Esophagus muscularis mucosa (tissue), 4 donors: ENCODE measurements at places on chromosomes 11 and 22. TPM values are rescaled to one million over a fixed set of nuclear protein-coding genes. Genes with fewer than 3 reads are reported as not detected.

- H3K36me3 ChIP-seq, result no peaks in the 10 kb centered on the region
- H3K4me1 ChIP-seq, result peaks cover 8% of the 10 kb centered on the region
- no peak overlapping the region for H3K27ac ChIP-seq
- H3K4me3 ChIP-seq, result no peak overlapping the region
Observed at GRCh38 chr22:24725736-24726135, 48.8 kb downstream of the PIWIL3 start.

DNA sequence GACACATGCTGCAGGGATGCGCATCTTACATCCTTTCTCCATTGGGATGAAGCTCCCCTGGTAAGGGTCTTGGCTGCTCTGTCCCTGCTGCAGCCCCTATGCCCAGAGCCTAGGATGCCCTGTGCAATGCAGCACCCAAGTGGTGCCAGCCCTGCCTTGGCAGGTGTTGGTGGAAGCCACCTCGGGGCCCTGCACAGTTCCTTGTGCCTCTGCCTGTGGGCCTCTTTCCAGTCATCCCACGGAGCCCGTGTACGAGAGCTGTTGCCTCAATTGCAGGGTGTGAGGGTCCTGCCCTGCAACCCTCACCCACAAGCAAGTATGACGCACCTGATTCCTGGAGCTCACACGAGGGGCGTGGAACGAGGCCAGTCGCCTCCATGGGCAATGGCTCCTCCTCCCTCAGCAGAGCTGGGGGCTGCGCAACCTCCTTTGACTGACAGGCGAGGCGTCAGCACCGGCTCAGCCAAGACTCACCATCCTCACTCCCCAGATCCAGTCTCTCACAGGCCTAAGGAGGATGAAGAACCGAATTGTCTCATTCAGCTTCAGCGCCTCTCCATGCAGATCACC is 719.6 kb downstream of the BRD1 start:
- no peak overlapping the region for H3K4me3 ChIP-seq
- H3K27me3 ChIP-seq, result no peaks in the 10 kb centered on the region
- no peak overlapping the region for H3K27ac ChIP-seq

DNA sequence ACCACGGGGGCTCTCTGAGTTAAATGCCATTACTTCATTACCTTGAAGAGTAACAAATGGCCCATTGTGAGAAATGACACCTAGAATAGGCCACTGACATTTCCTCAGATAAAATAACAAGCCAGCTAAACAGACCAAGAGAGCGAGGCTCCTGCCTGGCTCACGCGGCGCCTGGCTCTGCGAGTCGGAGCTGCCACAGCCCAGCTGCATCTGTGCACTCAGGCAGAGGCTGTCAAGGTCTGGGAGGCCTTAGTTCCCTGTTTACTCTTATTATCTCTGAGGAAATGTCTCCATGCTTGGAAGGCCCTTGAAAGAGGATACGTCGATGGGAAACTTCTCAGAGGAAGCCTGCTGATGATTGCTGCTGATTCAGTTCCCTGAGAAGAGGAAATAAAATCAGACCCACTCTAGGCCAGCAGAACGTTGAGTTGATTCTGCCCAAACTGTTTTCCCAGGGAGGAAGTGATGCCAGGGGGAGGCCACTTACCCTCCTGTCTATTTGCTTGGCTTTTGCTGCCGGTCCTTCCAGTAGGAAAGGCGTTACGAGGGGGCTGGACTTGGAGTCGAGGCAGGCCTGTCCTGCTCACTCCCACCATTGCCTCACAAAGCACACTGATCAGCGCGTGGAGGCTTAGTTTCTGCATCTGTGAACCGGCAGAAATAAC is 208.8 kb downstream of the TBC1D22A start:
- DNase-seq, result no peak
- no peak overlapping the region for H3K4me3 ChIP-seq
- H3K27me3 ChIP-seq, result no peaks in the 10 kb centered on the region
- peaks cover 21% of the 10 kb centered on the region for H3K36me3 ChIP-seq
- H3K27ac ChIP-seq, result peak overlapping the region; percentile 70

- H3K36me3 ChIP-seq, result no peaks in the 10 kb centered on the region
- DNase-seq, result no peak
- no peak overlapping the region for H3K4me3 ChIP-seq
- H3K27me3 ChIP-seq, result no peaks in the 10 kb centered on the region
- no peak overlapping the region for H3K27ac ChIP-seq
Observed at GRCh38 chr22:16806401-16806800, 18.8 kb downstream of the XKR3 start.

GRCh38 chr11:1083621-1084551 is 9.2 kb downstream of the MUC2 start:
- H3K36me3 ChIP-seq, result no peaks in the 10 kb centered on the region
- no peak for DNase-seq
- no peak overlapping the region for H3K4me3 ChIP-seq
- no peaks in the 10 kb centered on the region for H3K27me3 ChIP-seq
- H3K27ac ChIP-seq, result no peak overlapping the region

DNA sequence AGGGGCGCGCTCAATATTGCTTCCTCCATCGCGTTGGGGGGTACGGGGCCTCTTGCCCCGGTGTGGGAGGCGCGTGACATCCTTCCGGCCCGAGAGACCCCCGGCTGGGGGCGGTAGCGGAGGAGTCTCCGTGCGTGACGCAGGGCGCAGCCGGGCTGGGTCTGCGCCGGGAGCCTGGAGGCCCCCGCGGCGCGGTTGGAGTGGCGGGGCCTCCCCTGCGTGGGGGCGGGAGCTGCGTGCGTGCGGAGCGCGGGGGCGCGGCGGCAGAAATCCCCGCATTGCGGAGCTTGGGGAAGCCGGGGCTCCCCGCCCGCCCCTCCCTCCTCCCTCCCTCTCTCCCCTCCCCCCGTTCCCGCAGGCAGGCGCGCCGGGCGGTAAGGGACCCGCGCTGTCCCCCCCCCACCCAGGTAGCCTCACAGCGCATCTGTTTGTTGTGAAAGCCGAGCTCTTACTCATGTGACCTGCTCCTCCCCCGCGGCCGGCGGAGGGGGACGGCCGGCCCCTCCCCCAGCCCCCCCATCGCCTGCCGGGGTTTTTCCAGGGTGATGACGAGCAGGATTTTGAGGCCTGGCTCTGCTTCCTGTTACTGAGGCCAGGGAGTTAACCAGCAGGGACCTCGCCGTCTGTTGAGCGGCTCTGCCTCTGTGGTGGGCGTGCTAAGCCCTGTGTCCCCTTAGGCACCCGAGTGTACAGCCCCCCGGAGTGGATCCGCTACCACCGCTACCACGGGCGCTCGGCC is 1.6 kb downstream of the PIM3 start:
- peak; percentile 97 for DNase-seq
- H3K27ac ChIP-seq, result peak overlapping the region; percentile 98
- peaks cover 41% of the 10 kb centered on the region for H3K36me3 ChIP-seq
- H3K4me1 ChIP-seq, result peaks cover 75% of the 10 kb centered on the region
- H3K4me3 ChIP-seq, result peak overlapping the region; percentile 84

GRCh38 chr11:83778596-83778995 is 492.4 kb upstream of the CCDC90B start:
- no peaks in the 10 kb centered on the region for H3K27me3 ChIP-seq
- no peak overlapping the region for H3K27ac ChIP-seq
- no peak overlapping the region for H3K4me3 ChIP-seq
- no peaks in the 10 kb centered on the region for H3K36me3 ChIP-seq
- H3K4me1 ChIP-seq, result no peaks in the 10 kb centered on the region
- no peak for DNase-seq

GRCh38 chr11:45984192-45984591 is 61.7 kb downstream of the LARGE2 start:
- no peak overlapping the region for H3K27ac ChIP-seq
- DNase-seq, result no peak
- peaks cover 1% of the 10 kb centered on the region for H3K36me3 ChIP-seq
- peaks cover 33% of the 10 kb centered on the region for H3K4me1 ChIP-seq

- DNase-seq, result no peak
- H3K27ac ChIP-seq, result no peak overlapping the region
- H3K27me3 ChIP-seq, result no peaks in the 10 kb centered on the region
- no peaks in the 10 kb centered on the region for H3K36me3 ChIP-seq
Observed at GRCh38 chr11:48082771-48083170, 102.4 kb downstream of the PTPRJ start.

- no peak for DNase-seq
- H3K4me1 ChIP-seq, result peaks cover 58% of the 10 kb centered on the region
- peak within 1 kb of the TSS; percentile 63 for H3K4me3 ChIP-seq
- peak within 1 kb of the TSS; percentile 79 for H3K27ac ChIP-seq
- H3K27me3 ChIP-seq, result peaks cover 33% of the 10 kb centered on the region
Observed at GRCh38 chr22:50529897-50530579, at the start of gene TYMP. TSS of gene TYMP (minus strand) at chr22:50530012. CDS start at chr22:50529709, 303 bp downstream.

DNA sequence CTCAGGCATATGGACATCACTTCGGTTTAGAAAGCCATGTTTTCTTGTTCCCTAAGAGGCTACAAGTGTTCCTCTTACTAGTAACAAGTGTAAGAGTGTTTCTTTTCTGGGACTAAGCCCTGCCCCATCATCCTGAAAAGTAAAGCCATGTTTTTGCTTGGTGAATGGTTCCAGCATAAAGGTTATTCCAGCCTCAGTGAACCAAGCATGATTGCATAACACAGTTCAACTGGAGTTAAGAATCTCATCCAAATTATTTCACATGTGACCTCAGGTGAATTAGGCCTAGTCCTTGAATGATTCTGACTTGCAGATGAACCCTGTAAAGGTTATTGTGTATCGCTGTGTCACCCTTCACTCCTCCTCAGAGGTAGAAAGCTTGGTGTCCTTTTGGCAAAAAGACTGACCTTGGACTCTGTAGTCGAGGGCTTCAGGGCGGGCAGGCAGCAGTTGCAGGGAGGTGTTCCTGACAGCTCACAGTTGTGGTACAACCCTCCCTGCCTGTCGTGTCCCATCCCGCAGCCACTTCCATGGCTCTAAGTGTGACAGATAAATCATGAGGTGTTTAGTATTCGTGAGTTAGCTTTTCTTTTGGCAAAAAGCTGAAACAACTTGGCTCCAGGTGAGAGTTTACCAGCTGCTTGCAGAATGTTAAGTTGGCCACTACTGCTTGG is 321.8 kb downstream of the CADM1 start:
- H3K27me3 ChIP-seq, result no peaks in the 10 kb centered on the region
- H3K27ac ChIP-seq, result no peak overlapping the region
- DNase-seq, result no peak
- no peak overlapping the region for H3K4me3 ChIP-seq

DNA sequence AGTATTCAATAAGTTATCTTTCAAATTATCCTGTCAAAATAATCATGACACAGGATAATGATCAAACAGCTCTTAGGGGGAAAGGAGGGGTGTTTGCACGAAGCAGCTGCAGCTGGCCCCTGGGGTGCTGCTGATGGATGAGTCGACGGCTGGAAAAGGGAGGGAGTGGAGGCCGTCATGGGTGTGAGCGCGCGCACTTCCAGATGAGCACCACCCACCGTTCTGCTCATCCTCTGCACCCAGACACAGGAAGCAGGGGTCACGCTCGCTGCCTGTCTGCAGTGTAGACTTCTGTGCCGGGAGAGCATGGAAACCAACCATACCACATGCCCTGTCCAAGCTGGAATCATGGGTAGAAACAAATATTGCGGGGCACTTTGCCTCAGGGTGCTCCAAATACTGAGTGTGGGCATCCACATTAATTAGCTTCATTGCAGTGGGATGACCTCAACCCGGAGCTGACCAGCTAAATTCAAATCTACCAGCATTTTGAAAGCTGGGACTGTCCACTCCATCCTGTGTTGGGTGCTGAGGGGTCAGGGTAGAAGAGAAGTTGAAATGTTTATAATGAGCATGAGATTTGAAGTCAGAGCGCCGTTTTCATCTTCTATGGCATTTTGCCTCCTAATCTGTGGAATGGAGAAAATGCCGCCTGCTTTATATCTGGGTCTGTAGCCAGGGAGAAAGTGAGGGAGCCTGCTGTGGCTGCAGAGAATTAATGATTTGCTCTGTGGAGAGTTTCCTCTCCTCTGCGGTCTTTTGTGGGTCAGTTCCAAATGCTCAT is 802.4 kb downstream of the TBC1D22A start:
- H3K27ac ChIP-seq, result no peak overlapping the region
- no peak overlapping the region for H3K4me3 ChIP-seq
- peaks cover 10% of the 10 kb centered on the region for H3K4me1 ChIP-seq
- DNase-seq, result peak; percentile 90

DNA sequence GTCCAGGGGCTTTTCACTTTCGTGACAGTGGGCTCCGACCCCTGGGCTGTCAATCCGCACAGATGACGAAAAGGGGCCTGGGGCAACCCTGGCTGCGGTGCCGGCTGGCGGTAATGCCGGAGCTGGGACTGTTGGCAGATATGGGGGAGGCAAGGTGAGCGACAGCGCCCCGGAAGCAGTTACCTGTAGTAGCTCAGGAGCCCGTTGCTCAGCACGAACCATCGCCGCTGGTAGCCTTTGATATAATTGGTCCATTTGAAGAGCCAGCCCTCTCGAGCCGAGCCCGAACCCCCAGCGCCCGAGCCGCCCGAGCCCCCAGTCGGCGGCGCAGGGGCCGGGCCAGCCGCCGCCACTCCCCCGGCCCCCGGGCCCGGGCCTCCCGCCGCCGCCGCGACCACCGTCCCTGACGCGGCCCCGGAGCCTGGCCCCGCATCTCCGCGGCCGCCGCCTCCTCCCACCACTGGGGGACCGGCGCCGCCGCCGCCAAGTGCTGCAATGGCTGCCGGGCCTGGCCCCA is 396 bp downstream of the OSBP start:
- peak overlapping the region; percentile 78 for H3K4me3 ChIP-seq
- peak overlapping the region; percentile 97 for H3K27ac ChIP-seq
- H3K36me3 ChIP-seq, result peaks cover 6% of the 10 kb centered on the region
- DNase-seq, result no peak
- H3K4me1 ChIP-seq, result peaks cover 52% of the 10 kb centered on the region
- H3K27me3 ChIP-seq, result no peaks in the 10 kb centered on the region

GRCh38 chr11:83816572-83817187 is 530.5 kb upstream of the CCDC90B start:
- no peaks in the 10 kb centered on the region for H3K4me1 ChIP-seq
- no peaks in the 10 kb centered on the region for H3K36me3 ChIP-seq
- no peaks in the 10 kb centered on the region for H3K27me3 ChIP-seq
- DNase-seq, result no peak

- no peak overlapping the region for H3K4me3 ChIP-seq
- peaks cover 13% of the 10 kb centered on the region for H3K4me1 ChIP-seq
- no peaks in the 10 kb centered on the region for H3K27me3 ChIP-seq
- peak overlapping the region; percentile 34 for H3K27ac ChIP-seq
- no peaks in the 10 kb centered on the region for H3K36me3 ChIP-seq
- no peak for DNase-seq
Observed at GRCh38 chr11:125223901-125224361, 59.4 kb downstream of the PKNOX2 start.

GRCh38 chr11:128165572-128165971 is 421.8 kb downstream of the ETS1 start:
- no peak overlapping the region for H3K4me3 ChIP-seq
- peaks cover 11% of the 10 kb centered on the region for H3K4me1 ChIP-seq
- no peak for DNase-seq
- no peaks in the 10 kb centered on the region for H3K36me3 ChIP-seq
- H3K27ac ChIP-seq, result no peak overlapping the region
- H3K27me3 ChIP-seq, result no peaks in the 10 kb centered on the region

The NDUFS8 gene
- 178 TPM for total RNA-seq

The MEI1 gene
- total RNA-seq, result 1.3 TPM

The LDHAL6A gene
- not detected for total RNA-seq

The ZC3H12C gene
- 25.9 TPM for total RNA-seq

The B4GAT1 gene
- 63.3 TPM for total RNA-seq

The CHADL gene
- 7.8 TPM for total RNA-seq

The FAM180B gene
- not detected for total RNA-seq

The CPT1B gene
- total RNA-seq, result 19.4 TPM

The POTEH gene
- total RNA-seq, result not detected

The NLRP14 gene
- total RNA-seq, result not detected

The CHRDL2 gene
- not detected for total RNA-seq
